ENCODE measurements at places on chromosomes 1 and 21.

DNA sequence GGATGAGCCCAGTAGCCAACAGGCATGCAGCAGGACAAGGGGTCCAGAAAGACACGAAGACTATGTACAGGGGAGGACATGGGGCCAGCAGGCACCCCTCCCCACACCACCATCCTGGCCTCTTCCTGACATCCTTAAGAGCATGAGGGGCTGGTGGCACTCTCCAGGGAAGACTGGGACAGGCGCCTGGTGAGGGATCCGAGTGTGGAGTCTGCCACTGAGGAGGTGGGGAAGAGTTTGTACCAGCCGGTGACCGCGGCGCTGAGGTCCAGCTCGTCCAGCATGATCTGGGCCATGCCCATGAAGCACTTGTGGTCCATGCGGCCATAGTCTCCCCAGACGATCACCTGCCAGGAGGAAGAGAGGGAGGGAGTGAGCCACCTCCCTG lies 39.1 kb downstream of the RIMS3 start:
- DNase-seq = no peak

DNA sequence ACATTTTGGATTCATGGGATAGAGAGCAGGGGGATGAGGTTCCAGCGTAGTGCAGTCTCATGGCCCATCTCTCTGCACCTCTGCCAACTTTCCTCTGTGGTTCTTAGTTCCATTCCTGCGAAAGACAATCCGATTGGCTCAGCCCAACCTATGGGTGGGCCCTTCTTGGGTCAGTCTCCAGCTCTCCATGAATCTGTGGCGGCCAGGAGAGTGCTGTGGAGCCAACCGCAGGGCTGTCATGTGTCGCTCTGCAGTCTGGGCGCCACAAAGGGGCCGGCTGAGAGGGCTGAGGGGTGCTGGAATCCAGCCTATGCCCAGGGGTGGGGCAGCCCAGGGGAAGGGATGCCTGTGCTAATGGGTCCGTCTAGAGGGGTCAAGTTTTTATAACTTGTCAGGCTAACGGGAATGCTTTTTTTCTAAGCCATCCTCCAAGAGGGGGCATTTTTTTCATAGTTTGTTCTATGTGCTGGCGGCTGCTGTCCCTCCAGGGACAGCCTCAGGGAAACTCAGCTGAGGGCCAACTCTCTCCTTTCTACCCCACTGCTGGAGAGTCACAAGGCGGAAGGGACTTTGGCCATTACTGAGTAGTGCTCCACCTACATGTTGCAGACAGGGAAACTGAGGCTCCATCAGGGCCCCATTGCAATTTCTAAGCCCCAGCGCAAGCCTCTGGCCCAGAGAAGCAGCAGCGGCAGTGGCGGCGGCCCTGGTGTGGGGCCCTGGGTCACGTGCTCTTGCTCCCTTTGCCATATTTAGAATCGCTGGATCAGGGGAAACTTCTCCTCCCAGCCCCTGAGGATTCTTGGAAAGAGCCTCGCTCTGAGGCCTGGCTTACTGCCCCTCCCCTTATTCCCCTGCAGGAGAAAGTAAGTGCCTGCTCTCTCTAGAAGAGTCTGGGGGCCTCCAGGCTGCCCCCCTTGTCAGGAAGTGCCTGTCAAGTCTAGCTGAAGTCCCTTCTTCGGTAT lies 23.4 kb downstream of the KCNQ4 start:
- no peak for DNase-seq

- no peak for DNase-seq
These were observed 428.9 kb upstream of the ADGRL2 start for GRCh38 chr1:81371864-81372263.

GRCh38 chr1:181057079-181057478 lies 23.3 kb downstream of the MR1 start:
- peak; percentile 27 for DNase-seq

DNA sequence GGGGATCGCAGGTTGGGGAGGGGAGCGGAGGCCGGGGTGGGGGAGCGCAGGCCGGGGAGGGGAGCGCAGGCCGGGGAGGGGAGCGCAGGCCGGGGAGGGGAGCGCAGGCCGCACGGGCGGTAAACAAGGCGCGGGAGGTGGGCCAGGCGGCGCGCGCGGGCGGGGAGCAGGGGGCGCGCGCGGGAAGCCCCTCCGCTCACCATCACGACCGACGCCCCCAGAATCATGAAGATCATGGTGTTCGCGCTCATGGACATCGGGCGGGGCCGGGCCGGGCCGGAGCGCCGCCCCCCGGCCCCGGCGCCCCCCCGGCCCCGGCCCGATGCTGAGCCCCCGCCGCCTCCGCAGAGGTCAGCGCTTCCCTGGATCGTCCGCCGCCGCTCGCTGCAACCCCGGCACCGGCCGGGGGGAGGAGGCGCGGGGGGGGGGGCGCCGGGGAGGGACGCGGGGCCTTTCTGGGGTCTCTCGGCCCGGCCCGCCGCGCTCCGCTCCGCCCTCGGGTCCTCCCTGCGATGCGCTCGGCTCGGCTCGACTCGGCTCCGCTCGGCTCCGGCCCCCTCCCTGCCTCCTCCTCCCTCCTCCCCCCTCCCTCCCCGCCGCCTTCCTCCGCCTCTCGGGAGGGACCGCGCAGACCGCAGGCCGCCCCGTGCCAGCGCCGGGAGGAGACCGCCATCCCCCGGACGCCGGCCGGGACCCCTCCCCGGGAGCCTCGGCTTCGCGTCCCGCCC lies at the start of gene TMEM240:
Gene TMEM240 (minus strand): TSS at position 535 of the 728 bp plus-strand sequence. CDS start 278 bp downstream, at position 257.
- DNase-seq = no peak

GRCh38 chr1:150563340-150564038 lies 14.3 kb downstream of the ADAMTSL4 start:
- peak; percentile 77 for DNase-seq

- DNase-seq = peak; percentile 28
These were observed 54.7 kb upstream of the ABCG1 start for GRCh38 chr21:42164064-42164789.

GRCh38 chr1:9374748-9375341 lies 82.2 kb downstream of the SPSB1 start:
- DNase-seq = no peak

GRCh38 chr1:19086176-19086875 lies 123.7 kb downstream of the UBR4 start:
- no peak for DNase-seq

- no peak for DNase-seq
These were observed 2.4 kb upstream of the SLC44A3 start for GRCh38 chr1:94817712-94818111.

DNA sequence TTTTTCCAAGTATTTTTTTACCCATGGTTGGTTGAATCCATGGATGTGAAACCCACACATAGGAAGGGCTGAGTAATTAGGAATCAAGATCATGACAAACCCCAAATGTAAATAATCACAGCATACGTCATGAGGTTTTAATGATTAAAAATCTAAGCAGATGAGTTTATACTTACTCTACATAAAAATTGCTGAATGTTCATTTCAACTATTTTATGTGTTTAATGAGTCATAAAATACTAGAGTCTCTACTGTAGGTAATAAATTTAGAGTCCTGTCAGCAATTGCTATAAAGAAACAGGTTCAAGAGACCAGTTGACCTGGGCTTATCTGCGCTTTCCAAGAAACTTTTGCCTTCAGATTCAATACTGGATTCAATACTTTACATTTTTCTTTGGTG lies 18.2 kb downstream of the CTH start:
- peak; percentile 76 for DNase-seq

- no peak for DNase-seq
These were observed 150.3 kb downstream of the HMGB4 start for GRCh38 chr1:34013958-34014737.

DNA sequence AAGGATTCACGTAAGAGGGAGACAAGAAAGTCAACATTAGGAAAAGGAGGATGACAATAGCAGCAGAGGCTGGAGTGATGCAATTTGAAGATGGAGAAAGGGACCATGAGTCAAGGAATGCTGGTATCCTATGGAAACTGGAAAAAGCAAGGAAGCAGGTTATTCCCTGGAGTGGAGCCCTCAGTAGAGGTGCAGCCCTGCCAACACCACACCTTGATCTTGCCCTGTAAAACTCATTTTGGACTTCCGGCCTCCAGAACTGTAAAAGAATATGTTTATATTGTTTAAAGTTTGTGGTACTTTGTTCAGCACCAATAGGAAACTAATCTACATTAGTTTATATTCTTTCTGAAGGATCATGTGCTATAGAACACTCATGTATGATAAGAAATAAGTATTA lies 19.6 kb upstream of the CLDN17 start:
- DNase-seq = no peak

GRCh38 chr1:41241354-41241748 lies 755 bp downstream of the SCMH1 start:
- peak; percentile 69 for DNase-seq

DNA sequence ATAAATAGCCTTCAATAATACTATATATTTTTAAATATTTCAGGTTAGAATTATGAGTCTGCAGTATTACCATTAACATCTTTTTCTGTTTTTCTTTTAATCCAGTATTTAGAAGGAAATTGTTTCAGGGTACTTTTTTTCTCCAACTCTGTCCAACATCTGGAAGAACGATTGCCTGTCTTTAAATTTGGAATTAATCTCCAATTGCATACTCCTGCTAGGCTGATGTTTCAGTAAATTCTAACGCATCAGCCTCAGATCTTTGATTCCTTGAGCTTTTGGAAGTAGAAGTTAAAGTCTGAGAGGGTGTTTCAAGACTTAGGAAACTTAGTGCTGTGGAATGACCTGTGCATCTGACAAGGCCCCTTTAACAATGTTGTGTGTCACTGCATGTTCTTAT lies 20.3 kb downstream of the NFIA start:
- DNase-seq = no peak

GRCh38 chr1:43307458-43308158 lies 6.8 kb downstream of the TIE1 start:
- DNase-seq = no peak

- peak; percentile 41 for DNase-seq
These were observed 26.9 kb upstream of the CCN1 start for GRCh38 chr1:85553416-85554335.

- peak; percentile 20 for DNase-seq
These were observed 51.1 kb downstream of the SWT1 start for GRCh38 chr1:185207980-185208602.

- no peak for DNase-seq
These were observed 227.2 kb downstream of the ATG4C start for GRCh38 chr1:63010913-63011660.

- peak; percentile 24 for DNase-seq
These were observed 14.8 kb upstream of the SLC27A3 start for GRCh38 chr1:153760440-153760839.

- peak; percentile 61 for DNase-seq
These were observed 5.1 kb upstream of the CAPN8 start for GRCh38 chr1:223670458-223671159.

DNA sequence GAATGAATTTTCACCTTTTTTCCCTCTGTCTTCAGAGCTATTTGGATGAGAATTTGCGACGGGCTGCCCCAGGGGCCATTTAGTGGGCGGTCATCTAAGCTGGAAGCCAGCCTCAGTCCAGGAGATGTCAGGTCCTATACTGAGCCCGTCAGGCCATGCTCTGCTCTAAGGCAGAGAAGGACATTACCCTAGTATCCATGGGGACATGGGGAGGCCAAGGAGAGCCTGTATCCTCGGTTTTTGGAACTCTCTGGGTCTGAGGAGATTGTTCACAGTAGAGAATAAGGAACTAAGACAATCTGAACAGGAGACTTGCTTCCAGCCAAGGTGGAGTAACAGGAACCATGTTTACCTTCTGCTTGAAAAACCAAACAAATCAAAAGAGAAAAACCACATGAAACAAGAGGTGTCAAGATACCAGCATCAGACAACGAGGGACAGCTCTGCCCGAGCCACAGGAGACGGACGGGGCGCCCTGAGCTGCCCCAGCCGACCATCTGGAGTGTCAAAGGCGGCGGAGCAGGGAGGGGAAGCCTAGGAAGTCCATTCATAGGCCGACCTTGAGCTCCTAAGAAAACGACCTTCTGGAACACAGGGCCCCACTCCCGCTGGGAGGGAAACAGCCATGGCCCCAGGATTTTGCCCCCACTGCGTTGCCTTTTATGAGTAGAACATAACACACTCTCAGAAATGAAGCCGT lies 20.0 kb upstream of the ADARB1 start:
- no peak for DNase-seq

DNA sequence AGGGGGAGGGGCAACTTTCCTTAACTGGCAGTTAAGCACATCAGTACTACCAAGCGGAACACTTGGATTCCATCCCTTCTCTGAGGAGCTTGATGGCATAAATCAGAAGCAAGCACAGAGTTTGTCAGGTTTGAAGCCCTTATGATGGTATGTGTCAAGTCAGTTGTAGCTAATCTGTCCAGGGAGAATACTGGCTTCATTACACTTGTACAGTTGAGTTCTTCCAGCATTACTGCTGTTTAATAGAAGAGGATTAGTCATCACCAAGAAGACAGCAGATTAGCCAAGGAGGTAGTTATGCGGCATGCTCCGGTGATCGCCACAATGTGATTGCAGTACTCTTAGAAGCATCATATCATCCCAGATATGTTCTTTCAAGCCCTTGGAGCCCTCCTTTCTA lies 2.1 kb upstream of the TDRD5 start:
- DNase-seq = no peak

DNA sequence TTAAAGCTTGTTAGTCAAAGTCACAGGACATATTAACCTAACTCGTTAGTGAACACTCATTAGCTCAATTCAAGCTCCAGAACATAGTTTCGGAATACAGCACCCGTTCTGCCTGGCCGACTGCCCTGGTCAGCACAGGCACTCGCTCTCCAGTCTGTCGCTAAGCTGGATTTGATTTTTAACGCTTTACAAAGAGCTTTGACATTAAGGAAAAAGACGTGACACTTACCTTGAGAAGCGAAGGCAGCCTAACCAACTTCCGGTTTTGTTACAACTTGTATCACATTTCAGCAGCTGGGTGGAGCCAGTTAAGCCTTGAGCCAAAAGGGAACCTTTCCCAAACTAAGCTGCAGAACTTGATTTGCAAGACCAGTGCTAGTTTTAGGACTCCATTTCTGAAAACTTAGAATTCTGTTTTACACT lies at the start of gene FRRS1:
Gene FRRS1 (minus strand): TSS at position 258 of the 423 bp plus-strand sequence. CDS start 17,867 bp downstream, outside the sequence.
- peak; percentile 93 for DNase-seq

DNA sequence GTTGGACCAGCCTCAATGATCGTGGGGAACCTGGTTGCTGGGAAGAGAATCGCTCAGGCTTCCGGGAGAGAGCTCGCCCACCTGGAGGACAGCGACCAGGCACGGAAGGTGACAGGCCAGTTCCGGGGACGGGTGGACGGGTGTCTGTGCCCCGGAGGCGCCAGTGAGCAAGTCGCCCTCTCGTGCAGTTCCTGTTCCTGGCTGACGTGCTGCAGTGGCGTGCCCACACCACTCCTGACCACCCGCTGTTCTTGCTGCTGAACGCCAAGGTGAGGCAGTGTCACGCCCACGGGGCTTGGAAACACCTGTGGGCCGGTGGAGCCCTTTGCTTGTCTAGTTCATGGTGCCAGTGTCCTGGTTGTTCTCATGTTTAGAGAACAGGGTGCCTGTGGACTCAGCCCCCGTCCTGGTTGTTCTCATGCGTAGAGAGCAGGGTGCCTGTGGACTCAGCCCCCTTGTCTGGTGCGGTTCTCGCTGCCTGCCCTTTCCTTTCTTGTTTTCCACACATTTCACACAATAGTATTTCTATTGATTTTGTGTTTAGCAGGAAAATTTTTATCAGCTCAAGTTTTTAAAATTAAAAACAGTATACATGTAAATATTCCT lies 53.1 kb downstream of the S100B start:
- no peak for DNase-seq

- no peak for DNase-seq
These were observed 36.3 kb downstream of the SPRTN start for GRCh38 chr1:231374394-231374793.

- DNase-seq = peak; percentile 41
These were observed 55.6 kb downstream of the NKAIN1 start for GRCh38 chr1:31183927-31184554.
